ENCODE measurements at places on chromosomes 11 and 22.

DNA sequence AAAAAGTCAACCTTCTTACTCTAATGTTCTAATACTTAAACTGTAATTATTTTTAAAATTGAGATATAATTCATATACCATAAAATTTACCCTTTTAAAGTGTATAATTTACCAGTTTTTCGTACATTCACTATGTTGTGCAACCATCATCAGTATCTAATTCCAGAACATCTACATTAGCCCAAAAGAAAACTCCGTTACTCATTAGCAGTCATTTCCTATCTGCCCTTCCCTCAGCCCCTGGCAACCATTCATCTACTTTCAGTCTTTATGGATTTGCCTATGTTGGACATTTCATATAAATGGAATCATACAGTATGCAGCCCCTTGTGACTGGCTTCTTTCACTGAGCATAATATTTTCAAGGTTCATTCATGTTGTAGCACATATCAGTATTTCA, 22.2 kb downstream of the SGSM3 start:
- DNase-seq, result no peak

- DNase-seq, result no peak
Measured at GRCh38 chr11:79113054-79113690, 327.7 kb downstream of the TENM4 start.

DNA sequence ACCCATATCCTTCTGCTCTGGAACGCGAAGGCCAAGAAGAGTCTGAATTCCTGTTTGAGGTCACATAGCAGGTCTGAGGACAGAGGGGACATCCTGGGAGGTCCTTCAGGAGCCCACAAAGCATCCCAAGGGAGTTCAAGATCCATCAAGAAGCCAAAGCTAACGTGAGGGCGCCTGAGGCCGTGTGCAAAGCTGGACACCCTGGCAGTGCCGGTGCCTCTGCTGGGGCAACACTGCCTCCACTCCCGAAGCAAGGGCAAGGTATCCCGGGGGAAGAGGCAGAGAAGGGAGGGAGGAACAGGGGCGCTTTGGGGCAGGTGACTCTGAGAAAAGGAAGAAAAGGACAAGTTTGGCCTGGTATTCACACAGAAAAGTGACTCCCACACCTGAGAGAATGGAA, 50.3 kb upstream of the CDON start:
- no peak for DNase-seq

DNA sequence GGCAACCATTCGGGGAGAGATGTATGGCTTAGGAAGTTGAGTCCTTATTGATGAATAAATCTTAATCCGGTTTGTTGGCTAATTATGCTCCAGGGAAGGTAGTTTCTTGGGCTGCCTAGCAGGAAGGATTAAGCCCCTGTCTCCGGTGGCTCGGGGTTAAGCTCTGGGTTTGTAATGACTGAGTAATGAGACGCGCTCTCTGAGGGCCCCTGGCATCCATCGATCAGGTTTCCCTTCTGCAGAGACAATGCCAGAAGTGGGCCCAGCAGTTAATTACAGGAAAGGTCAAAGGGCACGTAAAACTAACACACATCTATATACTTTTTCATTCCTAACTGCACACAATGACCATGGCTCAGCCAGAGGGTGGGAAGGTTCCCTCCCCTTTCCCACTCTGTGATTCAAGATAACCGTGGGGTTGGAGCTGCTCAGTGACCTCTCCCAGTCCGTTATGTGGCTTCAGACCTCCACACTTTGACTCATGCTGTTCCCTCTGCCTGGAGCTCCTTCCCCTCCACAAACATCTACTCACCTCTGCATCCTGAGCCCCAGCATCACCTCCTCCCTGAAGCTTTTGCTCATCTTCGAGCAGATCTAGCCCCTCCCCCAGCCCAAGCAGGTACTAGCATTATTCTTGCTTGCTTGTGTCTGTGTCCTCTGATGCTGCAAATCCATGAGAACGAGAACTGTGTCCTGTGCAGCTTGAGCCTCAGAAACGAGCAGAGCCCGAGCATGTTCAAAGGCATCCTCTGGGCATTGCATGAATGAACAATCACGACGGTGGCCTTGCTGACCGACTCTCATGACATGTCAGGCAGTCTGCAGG, 16.6 kb downstream of the SCUBE1 start:
- no peak for DNase-seq

DNA sequence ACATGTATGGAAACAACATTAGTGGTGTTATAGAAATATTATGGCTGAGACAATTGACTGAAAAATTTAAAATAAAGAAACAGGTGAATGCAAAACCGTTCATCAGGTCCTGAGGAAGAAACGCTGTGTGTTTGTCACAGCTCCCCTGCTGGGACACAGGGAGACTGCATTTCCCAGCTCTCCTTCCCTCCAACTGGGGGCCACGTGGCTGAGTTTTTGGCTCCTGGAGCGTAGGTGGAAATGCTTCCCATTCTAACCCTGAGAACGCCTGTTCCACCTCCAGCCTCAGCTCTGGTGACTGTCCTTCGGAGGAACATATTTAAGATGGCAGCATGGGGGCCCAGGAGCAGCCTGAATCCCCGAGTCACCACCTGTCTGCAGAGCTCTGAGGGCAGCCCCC, 398.6 kb downstream of the BRD1 start:
- no peak for DNase-seq

- no peak for DNase-seq
Measured at GRCh38 chr11:132330515-132330914, 960.1 kb downstream of the NTM start.
